ENCODE measurements at places on chromosomes 1 and 21.

DNA sequence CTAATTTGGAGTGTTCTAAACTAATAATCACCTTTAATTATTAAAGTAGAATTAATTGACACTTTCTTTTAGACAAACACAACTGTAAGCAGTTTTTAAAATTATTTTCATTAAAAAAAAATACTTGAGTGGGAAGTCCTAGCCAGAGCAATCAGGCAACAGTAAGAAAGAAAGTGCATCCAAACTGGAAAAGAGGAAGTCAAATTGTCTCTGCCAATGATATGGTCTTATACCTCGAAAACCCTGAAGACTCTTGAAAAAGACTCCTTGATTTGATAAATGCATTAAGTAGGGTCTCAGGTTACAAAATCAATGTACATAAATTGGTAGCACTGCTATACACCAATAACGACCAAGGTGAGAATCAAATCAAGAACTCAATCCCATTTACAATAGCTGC lies 83.0 kb upstream of the GADD45A start:
- no peak for DNase-seq

DNA sequence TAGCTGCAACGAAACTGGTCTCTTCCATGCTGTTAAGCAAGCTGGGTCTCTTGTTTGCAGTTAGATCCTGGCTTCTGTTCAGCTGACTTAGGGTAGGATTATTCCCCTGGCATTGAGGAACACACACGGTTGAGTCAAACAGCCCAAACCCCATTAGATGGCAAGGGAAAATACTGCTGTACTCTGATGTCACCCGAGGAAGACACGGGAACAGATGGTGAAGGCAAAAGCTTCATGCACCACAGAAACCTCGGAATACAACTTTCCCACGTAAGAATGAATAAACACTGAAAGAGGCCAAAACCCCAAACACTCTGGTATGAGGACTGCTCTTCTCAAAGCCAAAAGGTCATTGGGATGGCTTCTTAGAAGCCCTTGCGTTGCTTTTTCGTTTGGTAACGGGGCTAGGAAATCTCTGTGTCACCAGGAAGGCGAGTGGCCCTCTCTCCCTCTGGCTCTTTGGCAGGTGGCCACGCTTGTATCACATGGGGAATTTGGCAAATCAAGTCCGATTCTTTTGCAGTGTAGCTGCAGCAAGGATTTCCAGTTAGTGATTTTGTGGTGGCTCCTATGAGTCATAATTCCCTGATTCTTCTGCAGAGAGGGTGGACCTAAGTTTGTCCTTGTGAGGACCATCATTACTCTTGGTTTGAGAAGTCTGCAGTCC lies 16.7 kb upstream of the LYST start:
- peak; percentile 86 for DNase-seq

GRCh38 chr1:8987881-8988617 lies 38.2 kb downstream of the SLC2A7 start:
- peak; percentile 24 for DNase-seq

DNA sequence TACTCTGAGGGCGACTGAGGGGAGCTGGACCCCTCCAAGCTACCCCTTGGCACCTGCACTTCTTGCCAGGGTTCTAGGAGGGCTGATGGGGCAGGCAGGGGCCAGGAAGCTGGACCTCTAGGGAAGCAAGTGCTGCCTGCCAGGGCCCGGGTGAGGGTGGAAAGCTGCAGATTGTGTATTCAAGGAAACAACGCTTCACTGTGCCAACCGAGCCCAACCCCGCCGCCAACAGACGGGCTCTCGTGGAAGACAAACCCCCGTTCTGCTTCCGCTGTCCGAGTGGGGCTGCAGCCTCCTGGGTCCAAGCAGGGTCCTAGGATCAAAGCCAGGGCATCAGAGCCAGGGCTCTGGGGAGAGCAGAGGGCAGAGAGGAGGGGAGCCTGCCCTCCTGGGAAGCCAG lies 3.2 kb downstream of the EFHD2 start:
- no peak for DNase-seq

Data from HS-5 (cell line).